CD4-positive, alpha-beta T cell treated with Interleukin-4 for 4 hours (primary cell): ENCODE measurements at places on chromosomes 1 and 21.

- DNase-seq = no peak
Observed at GRCh38 chr1:245898581-245898980, 608.5 kb downstream of the SMYD3 start.

- no peak for DNase-seq
Observed at GRCh38 chr1:170682809-170683208, 18.9 kb downstream of the PRRX1 start.

DNA sequence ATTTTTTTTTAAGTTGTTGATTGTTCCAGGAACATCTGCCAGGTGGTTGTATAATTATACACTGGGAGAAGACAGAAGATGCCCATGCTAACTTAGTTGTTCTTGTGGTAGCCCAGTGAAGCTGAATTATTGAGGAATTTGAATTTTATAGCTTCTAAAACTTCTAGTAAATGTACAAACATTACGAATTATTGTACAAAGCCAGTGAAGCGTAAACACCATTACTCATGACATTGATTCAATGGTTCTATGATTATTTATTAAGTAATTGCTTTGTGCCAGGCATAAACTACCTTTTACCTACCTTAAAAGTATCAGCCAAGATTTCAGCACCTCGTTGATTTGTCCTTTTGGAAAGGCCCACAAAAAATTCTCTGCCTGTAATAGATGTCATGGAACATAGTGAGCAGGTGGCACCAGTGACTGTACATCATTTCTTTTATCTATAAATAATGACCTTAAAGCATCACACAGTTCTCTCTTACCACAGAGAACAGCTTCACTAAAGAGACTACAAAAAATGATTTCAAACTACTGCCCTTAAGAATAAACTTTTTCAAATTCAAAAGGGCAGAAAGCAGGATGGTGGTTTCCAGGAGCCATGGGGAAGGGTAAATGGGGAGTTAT, 74.9 kb upstream of the BCL10 start:
- no peak for DNase-seq

- DNase-seq = peak; percentile 76
Observed at GRCh38 chr1:100443811-100444571, 91.7 kb downstream of the CDC14A start.

DNA sequence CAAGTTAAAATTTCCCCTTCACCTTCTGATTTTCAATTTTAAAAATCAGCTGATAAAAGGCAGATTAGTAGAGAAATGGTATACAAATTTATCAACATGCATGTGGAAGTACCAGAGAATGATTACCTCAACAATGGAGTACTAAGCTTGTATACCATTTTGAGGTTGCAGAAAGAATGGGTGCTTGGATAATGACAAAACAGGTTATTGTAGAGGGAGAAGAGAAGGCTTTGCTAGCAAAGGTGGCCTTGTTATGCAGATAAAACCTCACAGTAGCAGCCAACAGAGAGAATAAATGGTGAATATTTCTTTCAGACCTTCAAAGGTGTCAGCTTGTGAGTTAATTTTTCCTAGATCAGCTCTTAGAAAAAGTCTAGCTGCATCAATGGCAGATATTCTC, 1174.9 kb upstream of the ADGRL4 start:
- DNase-seq = no peak

DNA sequence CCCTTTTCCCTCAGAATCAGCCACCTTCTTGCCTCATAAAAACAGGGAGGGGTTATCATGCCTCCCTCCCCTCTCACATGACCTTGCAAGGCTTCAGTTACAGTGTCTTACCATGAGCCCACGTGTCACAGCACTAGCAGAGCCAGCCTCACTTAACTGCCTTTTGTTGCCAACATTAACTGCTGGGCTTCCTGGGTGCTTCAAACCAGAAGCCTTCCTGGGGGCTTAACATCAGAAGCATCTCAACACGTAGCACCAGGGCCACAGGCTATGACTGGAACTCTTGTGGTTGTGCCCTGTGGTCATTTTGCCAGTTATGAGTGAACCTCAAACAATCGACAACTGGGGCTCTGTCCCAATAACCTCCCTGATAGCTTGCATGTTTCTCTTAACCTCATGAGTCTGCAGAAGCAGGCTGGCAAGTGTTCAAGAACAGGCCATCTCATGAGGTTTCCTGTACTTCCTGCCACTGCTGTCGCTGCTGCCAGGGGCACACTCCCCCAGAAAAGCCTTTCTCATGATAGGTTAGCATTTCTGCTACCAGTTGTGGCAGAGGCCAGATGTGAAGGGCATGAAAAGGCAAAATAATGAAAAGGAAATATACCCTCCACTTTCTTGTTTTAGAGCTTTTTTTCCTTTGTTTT, 132.2 kb downstream of the GLUL start:
- peak; percentile 67 for DNase-seq

DNA sequence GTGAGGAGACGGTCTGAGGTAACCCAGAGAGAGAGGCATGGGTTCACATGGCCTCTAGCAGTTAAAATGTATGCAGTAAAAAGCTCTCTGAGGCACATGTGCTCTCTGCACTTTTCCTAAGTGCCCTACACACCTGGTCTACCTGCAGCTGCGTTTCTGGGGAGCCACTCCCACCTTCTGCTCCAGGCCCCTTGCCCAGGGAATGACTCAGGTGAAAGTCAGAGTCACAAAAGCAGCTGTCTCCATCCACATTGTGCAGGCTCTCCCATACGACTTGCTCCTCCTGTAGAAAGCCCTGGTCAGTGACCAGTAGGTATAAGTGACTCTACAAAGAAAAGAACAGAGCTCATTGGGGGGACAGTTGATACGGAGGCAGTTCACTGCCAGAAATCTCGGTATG, 8.8 kb downstream of the MINDY1 start:
- DNase-seq = no peak
